ENCODE measurements at places on chromosomes 12 and 14.

GRCh38 chr14:22434901-22435550, 154.0 kb downstream of the DAD1 start:
- no peak for DNase-seq

- no peak for DNase-seq
Measured at GRCh38 chr14:72740966-72741825, 152.7 kb downstream of the DPF3 start.

DNA sequence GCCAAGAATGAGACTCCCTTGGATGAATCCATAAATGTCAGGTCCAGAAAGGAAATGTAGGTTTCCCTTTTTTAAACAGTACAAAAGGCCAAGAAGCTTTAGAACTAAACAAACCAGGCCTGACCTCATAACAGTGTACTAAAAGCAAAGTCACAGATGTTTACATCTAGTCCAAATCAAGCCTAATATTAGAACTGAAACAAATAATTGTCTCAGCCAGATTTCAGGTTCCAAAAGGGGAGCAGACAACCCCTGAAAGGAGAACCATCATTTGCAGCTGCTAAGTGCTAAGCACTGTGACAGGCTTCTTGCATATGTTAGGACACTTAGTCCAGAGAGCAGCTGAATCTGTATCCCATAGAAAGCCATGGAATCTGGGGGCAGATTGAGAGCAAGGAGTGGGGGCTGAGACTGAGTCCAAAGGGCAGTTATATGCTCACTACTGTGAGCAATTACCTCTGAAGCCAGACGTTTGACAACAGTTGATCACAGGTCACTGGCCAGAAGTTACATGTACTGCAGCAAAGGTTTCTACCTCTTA, 90.1 kb downstream of the STXBP6 start:
- no peak for DNase-seq

DNA sequence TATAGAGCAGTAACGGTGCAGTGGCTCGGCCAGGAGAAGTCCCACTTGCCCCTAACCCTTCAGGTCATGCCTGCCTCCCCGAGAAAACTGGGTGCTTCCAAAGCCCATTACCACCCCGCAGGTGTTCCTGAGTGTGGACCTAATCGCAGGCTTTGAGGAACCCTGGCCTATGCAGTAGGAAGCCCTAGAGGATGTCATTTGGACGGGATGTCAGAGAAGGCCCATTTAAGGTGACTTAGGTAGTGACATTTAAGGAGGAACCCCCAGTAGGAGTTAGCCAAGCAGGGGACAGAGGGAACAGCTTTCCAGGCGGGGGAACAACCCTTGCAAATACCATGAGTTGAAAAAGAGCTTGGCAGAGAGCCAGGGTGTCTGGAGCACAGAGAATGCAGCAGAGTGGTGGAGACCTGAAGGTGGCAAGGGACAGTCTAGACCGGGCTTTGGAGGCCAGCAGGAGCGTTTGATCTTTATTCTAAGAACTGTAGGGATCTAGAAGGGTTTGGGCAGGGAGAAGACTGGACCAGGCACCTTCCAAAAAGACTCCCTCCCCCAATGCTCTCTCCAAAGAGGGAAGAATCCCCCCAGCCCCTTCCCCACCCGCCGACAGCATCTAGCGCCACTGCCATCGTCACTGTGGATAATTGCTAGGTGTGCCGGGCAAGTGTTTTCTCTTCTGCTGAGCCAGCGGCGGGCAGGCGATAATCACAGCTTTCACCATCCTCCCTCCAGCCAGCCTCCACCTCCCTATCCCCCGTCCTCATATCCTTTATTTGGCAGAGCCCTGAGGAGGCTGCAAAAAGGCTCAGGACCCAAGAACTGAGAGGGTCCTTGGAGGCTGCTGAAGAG, 33.3 kb upstream of the BEGAIN start:
- DNase-seq: no peak

- DNase-seq: no peak
Measured at GRCh38 chr12:132285991-132286681, 43.3 kb downstream of the GALNT9 start.

- DNase-seq: no peak
Measured at GRCh38 chr14:104978746-104979691, 845 bp upstream of the AHNAK2 start.

GRCh38 chr12:6376079-6376869, 911 bp upstream of the SCNN1A start:
- peak; percentile 72 for DNase-seq

DNA sequence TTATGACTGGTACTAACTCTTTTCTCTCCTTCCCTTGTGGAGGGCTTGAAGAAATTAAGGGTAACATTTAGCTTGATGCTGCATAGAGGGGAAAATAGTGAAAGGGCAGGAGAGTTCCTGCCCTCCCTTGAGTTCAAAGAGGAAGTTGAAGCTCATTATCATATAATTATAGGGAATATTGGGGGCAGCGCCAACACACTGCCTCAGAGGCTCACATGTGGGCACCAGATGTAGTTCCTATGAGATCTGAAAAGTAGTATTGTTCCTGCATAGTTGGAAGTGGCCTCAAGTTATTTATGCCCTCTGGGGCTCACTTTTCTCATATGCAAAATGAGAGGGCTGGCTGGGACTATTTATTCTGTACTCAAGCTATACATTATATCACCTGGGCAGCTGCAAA, 33.0 kb upstream of the FGF23 start:
- peak; percentile 55 for DNase-seq

- DNase-seq: no peak
Measured at GRCh38 chr12:115640929-115641328, 636.6 kb downstream of the MED13L start.

GRCh38 chr14:92514844-92515514, 1.4 kb downstream of the RIN3 start:
- no peak for DNase-seq

DNA sequence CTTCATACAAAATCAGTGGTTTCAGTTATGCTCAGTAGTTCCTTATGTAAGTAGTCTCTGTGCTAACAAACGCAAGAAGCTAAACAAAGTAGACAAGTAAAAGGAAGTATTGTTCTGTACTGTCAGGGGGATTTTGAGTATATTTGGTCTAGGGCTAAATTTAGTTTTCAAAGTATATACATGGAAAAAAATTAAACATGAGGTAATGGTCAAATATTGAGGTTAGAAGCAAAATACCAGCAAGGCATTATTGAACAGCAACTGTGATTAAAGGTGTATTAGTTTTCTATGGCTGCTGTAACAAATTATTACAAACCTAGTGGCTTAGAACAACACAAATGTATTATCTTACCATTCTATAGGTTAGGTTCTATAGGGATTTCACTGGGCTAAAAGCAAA, 18.8 kb downstream of the GNG2 start:
- DNase-seq: no peak

DNA sequence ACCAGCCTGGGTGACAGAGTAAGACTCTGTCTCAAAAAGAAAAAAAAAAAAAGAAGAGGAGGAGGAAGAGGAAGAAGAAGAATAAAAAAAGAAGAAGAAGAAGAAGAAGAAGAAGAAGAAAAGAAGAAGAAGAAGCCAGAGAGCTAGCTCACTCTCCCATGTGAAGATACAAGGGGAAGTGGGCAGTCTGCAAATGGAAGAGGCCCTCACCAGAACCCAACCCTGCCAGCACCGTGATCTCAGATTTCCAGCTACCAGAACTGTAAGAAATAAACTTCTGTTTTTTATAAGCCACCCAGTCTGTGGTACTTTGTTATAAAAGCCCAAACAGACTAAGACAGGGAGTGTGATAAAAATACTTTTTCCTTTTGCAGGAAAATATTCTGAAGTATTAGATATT, 130.7 kb downstream of the ETNK1 start:
- peak; percentile 1 for DNase-seq
